Activated T-cell treated with anti-CD3 and anti-CD28 coated beads, Interleukin-2, amount 50 U/mL, for 4 hours (primary cell): ENCODE measurements at places on chromosomes 3 and 15.

DNA sequence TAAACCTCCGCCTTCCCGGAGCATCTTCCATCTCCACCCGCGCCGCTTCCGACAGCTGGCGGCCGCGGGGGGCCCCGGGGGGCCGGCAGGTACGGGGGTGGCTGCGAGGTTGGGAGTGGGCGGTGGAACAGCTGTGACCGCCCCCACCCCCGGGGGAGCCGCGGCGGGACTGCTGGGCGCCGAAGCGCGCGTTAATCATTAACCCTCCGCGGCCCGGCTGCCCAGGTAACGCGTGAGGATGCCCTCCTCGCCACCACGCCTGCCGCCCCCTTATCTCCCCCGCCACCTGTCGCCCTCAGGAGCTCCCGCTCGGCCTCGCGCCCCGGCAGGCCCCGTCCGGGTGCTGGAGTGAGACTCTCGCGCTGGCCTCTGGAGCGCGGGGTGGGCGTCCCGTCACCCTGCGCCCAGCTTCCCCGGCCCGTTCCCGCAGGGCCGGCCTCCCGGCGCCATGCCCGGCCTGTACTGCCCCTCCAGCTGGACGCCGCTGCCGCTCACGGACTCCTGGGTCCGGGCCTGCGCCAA, 757 bp downstream of the VWA5B2 start:
- no peak for DNase-seq

- no peak for DNase-seq
Observed at GRCh38 chr15:64969401-64969800, 20.3 kb downstream of the SPG21 start.

DNA sequence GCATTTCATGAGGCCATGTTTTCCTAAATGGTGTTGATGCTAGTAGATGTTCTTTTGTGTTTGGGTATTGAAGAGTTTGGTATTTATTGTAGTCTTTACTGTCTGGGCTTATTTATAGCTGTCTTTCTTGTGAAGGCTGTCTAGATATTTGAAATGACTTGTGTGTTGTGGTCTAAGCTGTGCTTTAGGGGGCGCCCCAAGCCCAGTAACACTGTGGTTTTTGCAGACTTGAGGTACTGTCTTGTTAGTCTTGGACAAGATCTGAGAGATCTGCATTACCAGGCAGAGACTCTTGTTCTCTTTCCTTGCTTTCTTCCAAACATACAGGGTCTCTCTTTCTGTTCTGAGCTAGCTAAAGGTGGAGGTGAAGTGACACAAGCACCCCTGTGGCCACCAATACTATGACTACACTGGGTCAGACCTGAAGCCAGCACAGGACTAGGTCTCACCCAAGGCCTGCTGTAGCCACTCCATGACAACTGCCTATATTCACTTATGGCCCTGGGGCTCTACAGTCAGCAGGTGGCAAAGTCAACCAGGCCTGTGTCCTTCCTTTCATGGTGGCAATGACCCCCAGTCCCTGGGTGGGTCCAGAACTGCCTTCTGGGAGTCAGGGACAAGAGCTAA, 152.1 kb upstream of the TBC1D5 start:
- peak; percentile 10 for DNase-seq

GRCh38 chr15:62878070-62878469, 164.5 kb upstream of the TPM1 start:
- no peak for DNase-seq

DNA sequence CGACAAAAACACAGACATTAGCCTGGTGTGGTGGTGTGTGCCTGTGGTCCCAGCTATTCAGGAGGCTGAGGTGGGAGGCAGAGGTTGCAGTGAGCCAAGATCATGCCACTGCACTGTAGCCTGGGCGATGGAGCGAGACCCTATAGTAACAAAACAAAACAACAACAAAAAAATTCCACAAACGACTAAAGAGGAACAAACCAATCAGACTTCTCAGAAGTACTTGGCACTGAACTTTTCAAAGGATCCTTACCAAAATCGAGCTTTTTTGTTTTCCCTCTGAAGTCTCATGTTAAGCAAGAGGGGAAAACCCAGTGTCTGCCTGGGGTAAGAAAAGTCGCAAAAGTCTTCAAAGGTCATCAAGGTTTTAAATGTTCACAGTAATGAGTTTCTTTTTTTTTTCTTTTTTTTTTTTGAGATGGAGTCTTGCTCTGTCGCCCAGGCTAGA, 30.1 kb upstream of the TFRC start:
- DNase-seq: no peak

DNA sequence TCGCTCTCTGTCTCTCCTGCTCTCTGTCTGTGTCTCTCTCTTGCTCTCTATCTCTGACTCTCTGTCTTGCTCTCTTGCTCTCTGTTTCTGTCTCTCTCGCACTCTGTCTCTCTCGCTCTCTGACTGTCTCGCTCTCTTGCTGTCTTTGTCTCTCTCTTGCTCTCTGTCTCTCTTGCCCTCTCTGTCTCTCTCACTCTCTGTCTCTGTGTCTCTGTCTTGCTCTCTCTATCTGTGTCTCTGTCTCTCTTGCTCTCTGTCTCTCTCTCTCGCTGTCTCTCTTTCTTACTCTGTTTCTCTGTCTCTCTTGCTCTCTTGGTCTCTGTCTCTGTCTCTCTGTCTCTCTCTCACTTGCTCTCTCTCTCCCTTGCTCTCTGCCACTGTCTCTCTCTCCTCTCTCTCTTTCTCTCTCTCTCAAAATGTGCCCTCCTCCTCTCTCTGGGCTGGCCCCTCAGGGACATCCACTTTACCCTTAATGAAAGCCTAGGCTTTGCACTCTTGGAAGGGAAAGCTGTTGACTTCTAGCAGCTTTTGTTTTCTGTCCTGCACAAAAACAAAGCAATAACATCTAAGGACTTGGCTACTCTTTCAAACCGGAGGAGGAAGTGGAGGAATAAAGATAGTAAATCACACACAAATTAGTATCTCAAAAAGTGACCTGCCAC, 73.9 kb upstream of the NR2E3 start:
- DNase-seq: no peak

- DNase-seq: no peak
Observed at GRCh38 chr3:123951522-123952447, 9.2 kb downstream of the CCDC14 start.

- no peak for DNase-seq
Observed at GRCh38 chr3:18100121-18100520, 325.0 kb downstream of the SATB1 start.

DNA sequence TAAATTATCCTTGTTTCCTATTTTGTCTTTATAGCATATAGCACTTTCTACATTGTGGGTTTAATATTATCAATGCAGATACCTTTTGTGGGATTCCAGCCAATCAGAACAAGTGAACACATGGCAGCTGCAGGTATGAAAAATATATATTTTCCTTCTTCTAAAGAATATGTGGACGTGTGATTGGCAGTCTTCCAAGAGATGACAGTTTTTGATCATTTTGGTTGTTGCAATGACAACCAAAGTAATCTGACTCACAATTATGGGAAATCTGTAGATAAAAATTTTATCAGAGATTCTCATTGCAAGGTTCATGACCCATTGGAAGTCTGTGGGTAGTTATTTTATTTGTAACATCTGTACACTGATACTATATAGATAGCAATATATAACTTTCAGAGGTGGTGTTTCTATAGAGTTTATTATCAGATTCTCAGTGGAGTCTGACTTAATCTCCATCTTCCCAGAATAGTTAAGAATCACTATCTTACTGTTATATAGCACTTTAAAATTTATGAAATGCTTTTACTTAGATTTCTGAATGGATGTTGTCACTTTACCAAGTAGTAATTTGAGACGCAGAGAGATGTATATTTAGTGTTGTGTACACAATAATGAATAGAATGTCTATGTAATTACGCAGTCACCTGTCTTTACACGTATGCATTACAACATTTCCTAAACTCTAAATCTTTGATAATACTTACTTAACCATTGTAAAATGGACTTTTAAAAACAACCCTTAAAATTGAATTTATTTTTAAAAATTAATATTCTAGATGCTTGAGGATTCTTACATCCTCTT, 82.5 kb downstream of the STT3B start:
- DNase-seq: no peak

GRCh38 chr3:131081224-131081623, 54.5 kb downstream of the NEK11 start:
- DNase-seq: no peak

GRCh38 chr15:59437142-59437816, 707 bp upstream of the FAM81A start:
- no peak for DNase-seq

DNA sequence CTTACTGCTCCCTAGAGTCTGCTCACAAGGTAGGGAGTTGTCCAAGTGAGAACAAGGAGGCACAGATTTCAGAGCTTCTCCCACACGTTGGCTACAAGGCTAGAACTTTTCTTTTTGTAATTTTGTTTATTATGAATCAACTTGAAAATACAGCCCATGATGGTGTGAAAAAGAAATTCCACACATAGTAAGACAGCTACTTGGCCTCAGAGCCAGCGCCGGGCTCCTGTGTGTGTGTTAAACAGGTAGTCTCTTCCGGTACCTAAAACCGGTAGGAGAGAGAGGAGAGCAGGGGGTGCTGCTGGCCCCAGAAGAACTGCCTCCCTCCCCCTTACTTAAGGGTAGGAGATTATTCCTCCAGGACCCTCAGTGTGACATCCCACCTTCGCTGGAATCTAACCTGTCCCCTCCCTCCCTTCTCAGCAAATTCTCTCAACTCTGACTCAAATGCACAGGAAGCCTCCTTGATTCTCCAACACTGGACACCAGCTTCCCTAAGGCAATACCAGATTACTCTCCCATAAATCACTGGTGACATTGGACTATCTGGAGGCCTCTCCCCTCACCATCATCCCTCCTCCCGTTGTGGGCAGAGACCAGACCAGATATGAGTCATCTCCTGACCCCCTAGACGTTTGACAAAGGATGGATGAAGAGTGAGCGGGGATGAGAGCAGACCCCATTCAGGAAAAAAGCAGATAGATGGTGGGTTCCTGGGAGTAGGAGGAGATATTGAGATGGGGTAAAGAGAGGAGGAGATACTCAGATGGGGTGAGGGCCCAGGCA, 4.5 kb upstream of the IP6K1 start:
- DNase-seq: no peak

- DNase-seq: no peak
Observed at GRCh38 chr3:62562596-62562995, 189.2 kb upstream of the FEZF2 start.

GRCh38 chr15:76185716-76186115, 125.6 kb downstream of the ETFA start:
- DNase-seq: no peak

DNA sequence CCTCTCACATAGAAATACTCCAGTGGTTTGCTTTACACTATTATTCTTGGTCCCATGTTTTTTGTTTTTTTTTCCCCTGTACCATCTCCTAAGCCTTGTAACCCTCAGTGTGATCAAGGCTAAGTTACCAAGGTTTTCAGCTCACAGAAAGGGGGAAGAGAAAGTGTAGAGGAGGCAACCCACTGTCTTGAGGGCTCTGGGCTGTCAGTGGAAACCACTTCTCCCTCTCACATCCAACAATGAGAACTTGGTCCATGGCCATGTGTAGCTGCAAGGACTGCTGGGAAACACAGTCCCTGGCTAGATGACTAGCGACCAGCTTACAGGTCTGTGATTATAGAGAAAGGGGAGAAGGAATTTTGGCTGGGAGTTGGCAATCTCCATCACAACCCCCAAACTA, 30.3 kb downstream of the GPD1L start:
- DNase-seq: no peak

DNA sequence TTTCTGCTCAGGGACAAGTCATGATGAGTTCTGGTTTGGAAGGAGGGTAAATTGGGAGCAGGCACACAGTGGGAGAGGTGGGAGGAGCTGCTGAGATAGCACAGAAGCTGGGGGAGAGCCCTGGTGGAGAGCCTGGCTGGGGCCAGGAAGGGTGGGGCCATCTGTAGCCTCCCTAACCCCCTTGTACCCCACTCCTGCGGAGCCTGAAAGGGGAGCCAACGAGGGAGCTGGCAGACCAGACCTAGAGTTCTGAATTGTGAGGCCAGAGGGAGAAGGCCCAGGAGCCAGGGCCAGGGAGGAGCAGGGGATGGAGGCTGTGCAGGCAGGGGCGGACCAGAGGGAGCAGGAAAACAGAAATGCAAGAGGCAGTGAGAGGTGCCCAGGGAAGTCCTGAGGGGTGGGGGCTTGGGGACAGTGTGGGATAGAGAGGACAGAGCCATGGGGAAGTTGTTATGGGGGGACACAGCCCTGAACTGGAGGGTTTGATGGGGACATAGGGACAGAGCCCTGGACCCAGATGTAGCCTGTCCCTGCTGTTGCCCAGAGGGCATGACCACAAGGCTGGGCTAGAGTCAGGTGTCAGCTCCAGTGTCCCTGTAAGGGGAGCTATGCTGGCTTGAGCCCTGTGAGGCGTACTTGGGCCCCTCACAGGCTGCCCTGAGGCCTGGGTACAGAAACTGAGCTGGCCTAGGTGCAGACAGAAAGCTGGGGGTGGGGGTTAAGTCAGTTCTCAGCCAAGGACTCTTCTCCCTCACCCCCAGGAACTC, 1.2 kb downstream of the TMIE start:
- no peak for DNase-seq

- no peak for DNase-seq
Observed at GRCh38 chr15:40471808-40472150, 995 bp downstream of the CHST14 start.

DNA sequence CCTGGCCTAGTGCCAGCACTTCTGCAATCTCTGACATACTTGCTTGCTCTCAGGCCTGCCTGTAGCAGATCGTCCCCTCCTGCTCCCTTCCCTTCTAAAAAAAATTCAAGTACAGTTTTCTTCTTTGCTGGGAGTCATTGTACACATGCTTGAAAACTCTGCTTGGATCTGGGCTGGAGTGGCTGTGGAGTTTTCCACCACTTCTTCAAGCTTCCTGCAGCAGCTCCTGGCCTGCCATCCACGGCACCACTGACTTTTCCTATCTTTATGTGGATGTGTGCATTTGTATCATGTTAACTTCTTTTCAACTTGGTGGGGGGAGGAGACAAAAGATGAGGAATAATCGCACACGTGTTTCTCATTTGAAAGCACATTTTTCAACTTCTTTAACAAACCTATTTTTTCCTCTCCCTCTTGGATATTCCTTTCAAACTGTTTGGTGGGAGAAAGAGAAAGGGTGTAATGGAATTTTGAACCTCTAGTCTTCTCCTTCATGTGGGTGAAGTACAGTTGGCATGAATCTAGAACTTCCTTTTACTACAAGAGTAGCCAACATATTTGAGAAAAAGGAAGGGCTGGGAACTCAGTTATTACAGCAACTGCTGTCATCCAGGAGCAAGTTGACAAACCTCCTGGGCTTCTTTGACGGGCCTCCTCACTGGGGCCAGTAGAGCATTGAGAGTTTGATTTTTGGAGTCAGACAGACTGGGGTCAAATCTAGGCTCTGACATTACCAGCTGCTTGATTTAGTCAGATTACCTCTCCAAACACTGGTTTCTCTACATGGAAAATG, 61.2 kb upstream of the LRTM1 start:
- DNase-seq: no peak

- DNase-seq: no peak
Observed at GRCh38 chr3:149623824-149624223, 34.0 kb downstream of the WWTR1 start.
